ENCODE measurements at places on chromosomes 6 and 20.

DNA sequence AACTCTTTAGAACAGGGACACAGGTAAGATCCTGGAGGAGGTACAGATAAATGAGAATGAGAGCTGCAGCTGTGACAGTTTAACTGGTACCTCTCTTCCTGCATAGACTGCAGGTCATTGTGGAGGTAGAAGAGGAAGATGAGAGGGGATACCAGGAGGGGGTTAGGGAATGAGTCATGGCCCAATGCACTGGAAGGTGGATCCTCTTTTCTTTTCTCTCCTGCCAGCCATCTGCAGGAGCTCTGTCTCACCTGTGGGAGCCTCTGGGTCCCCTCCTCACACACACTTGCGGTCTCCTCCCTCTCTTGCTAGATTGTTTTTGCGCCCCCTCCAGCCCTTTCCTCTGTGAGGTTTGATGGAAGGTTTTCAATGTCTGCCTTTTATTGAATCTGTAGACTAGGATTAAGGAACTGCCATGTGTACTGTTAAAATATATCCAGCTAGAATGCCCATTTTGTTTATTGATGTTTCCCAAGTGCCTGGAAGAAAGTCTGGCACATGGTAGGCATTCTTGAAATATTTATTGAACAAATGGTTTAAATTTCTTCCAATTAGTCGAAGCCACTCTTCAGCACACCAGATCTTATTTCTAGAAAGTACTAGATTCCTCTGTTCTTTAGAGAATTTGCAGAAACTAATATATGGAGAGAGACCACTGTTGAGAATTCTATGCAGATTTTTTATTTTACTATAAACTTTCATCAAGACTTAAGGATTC lies 13.0 kb downstream of the C6orf163 start:
- DNase-seq, result no peak

DNA sequence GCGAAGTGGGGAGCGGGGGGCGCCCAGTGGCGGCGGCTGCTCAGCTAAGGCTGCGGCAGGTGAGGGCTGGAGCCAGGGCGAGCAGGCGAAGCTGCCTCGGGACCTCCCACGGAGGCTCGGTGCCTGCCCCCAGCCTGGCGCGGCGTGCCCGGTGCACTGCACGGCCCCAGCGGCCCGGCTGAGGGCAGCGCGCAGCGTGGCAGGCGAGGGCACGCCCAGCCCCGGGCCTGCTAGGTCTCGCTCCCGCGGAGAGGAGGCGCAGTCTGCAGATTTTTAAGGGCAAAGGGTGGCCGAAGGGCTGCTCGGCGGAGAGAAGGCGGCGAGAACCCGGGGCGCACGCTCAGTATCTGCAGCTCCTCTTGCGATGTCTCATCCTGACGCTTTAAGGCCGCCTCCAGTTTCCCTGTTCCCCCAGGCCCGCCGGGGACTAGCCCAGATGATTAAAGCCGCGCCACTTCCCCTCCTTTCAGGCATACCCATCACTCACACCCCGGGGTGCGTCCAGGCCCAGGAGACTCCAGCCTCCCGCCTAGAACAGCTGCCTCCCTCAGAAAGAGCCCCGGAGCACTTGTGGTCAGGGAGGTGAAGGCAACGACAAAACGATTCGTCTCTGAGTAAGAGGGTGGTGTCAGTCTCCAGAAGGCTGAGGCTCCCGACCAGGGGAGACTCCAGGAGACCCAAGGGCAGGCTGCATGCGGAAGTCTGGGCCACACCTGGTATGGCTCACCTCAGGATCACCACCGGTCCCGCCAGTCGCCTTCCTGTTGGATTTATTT lies at the start of gene FERMT1:
FERMT1 (minus strand) TSS at position 158 of the 776 bp plus-strand sequence. CDS start 3,476 bp downstream, outside the sequence.
- DNase-seq, result peak; percentile 70

- DNase-seq, result no peak
Observed at GRCh38 chr6:45619994-45620471, 242.3 kb upstream of the SUPT3H start.

DNA sequence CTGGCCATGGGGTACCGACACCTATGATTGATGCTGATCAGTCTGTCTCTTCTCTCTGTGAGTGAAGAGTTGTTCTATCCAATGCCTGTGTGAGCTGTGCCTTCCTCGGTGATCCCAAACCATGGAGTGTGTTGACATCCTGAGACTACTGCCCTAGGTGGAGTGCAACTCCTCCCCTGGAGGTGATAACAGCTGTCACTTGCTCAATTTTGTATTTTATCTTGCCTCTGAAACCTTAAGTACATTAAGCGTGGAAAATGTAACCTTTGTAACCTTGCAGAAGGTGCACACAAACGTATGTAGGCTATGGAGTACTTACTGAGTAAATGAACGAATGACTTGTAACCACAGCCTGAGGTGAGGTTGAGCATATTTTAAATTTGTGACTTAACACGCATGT lies 256.2 kb downstream of the FNDC1 start:
- DNase-seq, result no peak

GRCh38 chr20:35662551-35662950 lies 2.1 kb downstream of the CPNE1 start:
- no peak for DNase-seq

GRCh38 chr20:58402827-58403226 lies 13.8 kb downstream of the VAPB start:
- DNase-seq, result no peak

DNA sequence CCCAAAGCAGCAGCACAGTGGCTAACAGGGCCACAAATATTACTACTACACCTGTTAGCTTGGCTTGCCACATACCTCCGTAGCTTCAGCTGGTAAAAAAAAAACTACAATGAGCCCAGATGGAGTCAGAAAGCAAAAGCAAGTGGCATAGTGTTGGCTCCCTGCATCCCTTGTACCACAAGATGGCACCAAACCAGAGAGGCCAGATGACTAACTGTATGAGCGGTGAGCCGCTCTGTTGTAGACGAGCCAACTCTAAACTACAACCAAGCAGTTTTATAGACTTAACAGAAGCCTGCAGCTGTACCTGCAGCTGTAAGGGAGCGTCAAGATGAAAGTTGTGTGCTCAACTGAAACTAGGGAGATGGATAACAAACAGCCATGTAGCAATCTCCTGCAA lies 84.5 kb upstream of the MCHR2 start:
- DNase-seq, result no peak

GRCh38 chr6:108029226-108029921 lies 45.2 kb downstream of the OSTM1 start:
- no peak for DNase-seq

DNA sequence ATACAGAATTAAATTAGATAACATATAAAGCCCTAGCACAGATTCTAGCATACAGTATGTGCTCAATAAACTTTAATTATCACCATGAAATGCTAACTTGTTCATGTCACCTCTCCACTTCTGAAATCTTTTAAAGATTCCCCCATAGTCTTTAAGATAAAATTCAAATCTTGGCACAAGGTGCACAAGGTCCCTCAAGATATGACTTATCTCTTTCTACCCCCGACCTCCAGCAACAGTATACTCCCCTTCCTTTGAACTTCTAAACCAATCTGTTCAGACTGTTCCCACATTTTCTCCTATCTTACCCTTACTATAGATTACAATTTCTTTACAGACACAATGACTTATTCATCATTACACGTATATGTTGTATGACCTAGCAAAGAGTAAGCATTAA lies 29.0 kb downstream of the SEC63 start:
- DNase-seq, result no peak

DNA sequence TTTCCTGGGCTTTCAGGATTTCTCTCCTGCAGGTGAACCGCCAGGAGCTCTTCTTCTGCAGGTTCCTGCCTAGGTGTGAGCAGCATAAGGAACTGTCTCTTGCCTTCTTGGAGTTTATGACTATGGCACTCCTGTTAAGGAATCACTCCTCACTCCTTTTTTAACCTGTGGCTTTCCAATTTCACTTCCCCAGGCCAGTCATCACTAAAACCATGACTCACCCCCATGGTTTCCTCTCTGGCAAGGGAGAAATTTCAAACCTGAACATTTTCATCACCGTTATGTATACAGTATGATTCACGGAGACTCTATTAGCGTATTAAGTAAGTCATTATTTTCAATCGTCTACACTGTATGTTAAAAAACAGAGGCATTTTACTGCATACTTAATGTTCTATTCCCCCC lies 78.2 kb upstream of the ARID1B start:
- no peak for DNase-seq

DNA sequence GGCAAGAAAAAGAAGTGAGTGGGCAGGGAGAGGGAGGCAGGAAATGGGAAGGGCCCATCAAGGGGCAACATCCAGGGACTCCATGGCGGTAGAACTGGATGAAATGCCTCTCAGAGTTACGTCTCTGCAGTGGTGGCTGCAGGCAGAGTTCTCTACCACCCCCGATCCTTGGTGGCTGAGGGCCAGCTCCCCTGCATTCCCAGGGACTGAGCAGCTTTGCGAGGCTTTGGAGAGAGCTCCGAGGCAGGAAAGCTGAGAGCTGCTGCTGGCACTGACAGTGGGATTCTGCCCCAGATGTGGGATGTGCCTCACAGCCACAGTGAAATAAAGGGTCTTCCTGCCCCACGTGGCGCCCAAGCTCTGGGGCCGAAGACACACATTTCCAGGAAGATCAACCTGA lies 236.6 kb downstream of the SLC24A3 start:
- DNase-seq, result no peak

- no peak for DNase-seq
Observed at GRCh38 chr6:39835821-39836295, 43.7 kb downstream of the DAAM2 start.

DNA sequence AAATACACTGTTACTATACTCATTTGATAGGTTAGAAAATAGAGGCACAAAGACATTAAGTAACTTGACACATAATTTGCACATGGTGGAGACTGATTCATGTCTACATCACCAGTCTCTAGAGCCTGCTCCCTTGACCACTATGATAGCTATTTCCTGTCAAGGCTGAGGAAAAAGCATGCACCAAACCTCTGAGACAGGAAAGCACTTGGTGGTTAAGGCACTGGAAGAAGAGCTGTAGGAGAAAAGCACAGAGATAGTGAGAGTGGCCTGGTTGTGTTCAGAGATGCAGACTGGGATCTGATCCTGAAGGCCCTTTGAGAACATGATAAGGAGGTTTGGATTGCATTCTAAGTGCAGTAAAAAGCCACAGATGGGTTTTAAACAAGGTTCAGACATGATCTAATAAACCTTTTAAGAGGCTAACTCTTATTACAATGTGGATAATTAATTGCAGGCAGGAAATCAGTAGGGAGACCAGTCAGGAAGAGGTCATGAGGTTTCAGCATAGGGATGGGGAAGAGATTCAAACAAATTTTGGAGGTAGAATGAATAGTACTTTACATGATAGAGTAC lies 168.9 kb downstream of the PHF3 start:
- no peak for DNase-seq

- no peak for DNase-seq
Observed at GRCh38 chr6:20200761-20201630, 11.3 kb downstream of the MBOAT1 start.

DNA sequence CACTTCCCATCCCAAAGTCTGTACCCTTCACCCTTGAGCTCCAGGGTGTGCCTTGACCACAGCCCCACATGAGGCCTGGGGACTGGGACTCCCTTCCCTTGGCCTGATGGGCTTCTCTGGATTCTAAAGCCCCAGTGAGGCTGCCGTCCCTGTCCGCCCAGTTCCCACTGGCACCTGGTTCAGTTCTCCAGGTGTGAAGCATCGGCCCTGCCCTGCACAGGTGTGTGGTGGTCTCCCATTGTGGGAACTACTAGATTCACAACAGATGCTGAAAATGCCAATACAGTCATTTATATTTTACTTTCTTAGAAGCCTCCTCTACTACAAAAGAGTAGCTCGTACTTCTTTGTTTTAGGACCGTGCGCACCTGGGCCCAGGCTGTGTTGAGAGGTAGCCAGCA lies 72.8 kb downstream of the TTLL2 start:
- DNase-seq, result no peak

GRCh38 chr6:2633736-2634135 lies 117.0 kb downstream of the MYLK4 start:
- DNase-seq, result no peak

DNA sequence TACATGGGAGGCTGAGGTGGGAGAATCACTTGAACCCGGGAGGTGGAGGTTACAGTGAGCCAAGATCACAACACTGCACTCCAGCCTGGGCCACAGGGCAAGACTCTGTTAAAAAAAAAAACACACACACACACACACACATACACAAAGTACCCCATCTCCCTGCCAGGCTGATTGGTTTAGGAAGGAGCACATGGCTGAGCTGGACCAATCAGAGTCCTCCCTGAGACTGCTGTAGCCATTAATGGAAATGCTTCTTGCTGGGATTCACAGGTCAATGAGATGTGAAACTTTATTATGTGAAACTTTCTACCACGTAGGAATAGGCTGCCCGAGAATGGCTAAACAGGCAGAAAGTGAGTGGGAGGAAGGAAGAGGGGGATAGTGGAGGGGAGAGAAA lies 2.9 kb downstream of the TREM1 start:
- DNase-seq, result no peak

DNA sequence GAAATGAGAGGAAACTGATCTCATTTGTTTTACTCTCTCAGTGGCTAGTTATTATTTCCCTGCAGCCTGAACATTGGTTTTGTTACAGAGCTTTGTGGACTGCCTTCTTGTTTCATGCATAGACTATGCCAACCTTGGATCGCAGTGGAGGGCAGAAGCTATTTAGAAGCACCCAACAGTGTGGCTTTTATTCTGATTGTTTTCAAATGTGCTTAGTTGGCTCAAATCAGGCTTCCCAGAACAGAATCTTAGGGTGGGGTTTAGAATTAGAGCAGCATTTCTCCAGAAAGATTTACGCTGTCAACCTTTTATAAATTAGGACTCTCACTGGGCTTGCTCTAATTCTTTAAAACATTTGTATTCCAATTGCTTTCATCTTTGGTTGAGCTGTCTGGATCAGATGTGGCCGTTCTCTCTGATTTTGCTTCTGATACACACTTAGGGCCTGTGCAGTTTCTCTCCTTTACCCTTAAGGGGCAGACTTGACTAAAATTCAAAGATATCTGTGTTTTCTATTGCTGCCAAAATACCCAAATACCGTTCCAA lies 210.3 kb downstream of the BCKDHB start:
- no peak for DNase-seq

DNA sequence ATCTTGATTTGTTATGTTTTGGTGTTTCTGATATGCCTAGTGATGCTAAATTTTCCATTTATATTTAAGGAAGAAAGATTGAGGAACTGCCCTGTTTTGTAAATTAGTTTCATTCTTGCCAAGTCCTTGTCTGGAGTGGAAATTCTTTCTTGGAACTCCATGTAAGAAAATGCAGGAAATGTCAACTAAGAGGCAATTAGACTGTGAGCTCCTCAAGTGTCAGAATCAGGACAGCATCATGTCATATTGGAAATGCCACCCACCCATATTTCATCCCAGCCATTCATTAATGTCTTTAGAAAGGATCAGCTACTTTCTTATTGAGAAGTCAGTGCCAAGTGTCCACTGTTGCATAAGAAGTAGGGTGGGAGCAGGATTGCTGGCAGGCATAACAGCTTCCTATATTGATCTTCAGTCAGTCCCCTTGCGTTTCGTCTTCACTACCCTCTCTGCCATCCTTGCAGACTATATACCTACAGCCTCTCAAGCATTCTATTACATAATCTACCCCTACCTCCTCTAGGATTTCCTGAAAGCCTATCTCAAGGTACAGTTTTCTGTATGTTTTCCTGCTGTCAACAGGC lies 42.4 kb downstream of the HAO1 start:
- no peak for DNase-seq

Data from activated CD8-positive, alpha-beta memory T cell treated with anti-CD3 and anti-CD28 coated beads, Interleukin-2, amount 50 U/mL, for 48 hours (primary cell).